ENCODE measurements at places on chromosomes 3 and 15. TPM values are rescaled to one million over a fixed set of nuclear protein-coding genes. Genes with fewer than 3 reads are reported as not detected.
A peak's percentile ranks its signal among the peaks of the same experiment; 100 is the strongest.

DNA sequence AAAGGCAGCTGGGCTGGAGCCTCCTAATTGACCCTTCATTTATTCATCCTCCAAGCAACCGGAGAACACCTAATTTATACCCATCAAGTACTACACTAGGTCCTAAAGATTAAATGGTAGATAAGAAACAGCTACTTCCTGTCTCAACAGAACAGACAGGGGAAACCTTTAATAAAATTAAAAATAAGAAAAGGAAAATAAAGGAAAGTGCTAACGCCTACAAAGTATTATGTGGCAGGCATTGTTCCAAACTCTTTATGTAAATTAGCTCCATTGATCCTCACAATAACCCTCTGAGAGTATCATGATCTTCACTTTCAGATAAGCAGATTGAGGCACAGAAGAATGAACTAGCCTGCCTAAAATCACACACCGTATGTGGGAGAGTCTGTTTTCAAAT is 139.5 kb downstream of the CNTN6 start:
- H3K27me3 ChIP-seq: no peaks in the 10 kb centered on the region
- H3K4me1 ChIP-seq: no peaks in the 10 kb centered on the region
- no peaks in the 10 kb centered on the region for H3K36me3 ChIP-seq
- H3K27ac ChIP-seq: no peak overlapping the region
- no peak overlapping the region for H3K4me3 ChIP-seq
- DNase-seq: no peak

Gene CD200R1
- total RNA-seq: 4.4 TPM

- no peak overlapping the region for H3K4me3 ChIP-seq
- H3K27ac ChIP-seq: no peak overlapping the region
- no peaks in the 10 kb centered on the region for H3K4me1 ChIP-seq
- no peaks in the 10 kb centered on the region for H3K36me3 ChIP-seq
Observed at GRCh38 chr3:45311327-45311726, 77.0 kb upstream of the LARS2 start.

DNA sequence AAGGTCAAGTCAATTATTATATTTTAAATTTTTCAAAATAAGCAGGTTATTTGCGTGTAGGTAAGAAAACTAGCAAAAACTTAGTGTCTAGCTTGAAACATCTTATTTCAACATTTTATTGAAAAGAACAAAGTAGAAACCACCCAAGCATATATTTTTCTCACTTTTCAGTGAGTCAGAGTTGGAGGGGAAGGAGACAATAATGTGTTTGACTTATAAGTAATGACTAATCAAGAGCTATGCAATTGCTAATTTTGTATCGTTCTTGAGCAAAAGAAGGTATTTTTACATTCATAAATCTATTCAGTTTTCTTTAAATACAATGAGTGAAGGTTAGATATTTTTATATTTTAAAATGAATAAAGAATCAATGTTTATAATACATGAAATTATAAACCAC is 54.4 kb upstream of the P2RY1 start:
- H3K27me3 ChIP-seq: no peaks in the 10 kb centered on the region
- no peak overlapping the region for H3K27ac ChIP-seq
- H3K4me1 ChIP-seq: no peaks in the 10 kb centered on the region
- no peaks in the 10 kb centered on the region for H3K36me3 ChIP-seq

Gene CNTN6
- not detected for total RNA-seq

GRCh38 chr3:19046440-19046839 is 101.9 kb upstream of the KCNH8 start:
- no peak overlapping the region for H3K27ac ChIP-seq
- no peaks in the 10 kb centered on the region for H3K4me1 ChIP-seq
- H3K4me3 ChIP-seq: no peak overlapping the region
- H3K36me3 ChIP-seq: no peaks in the 10 kb centered on the region
- peak; percentile 8 for DNase-seq

DNA sequence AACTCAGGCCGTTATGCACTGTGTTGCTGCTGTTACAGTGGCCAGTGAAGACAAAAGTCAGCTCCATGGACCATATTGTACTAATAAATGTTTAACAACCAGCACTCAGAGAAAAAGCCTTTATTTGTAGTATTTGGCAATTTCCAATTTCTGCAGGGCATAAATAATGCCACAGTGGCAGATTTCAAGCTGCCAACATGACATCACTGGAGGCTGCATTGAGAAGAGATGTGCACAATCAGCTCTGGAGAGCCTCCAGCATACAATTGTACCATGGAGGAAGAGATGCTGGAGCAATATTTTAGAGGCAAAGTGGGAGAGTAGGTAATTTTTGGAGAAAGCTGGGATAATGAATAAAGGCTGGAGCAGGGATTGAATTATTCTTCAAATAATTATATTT is 9.7 kb upstream of the ALCAM start:
- no peak overlapping the region for H3K27ac ChIP-seq
- peaks cover 19% of the 10 kb centered on the region for H3K27me3 ChIP-seq
- no peak overlapping the region for H3K4me3 ChIP-seq
- no peak for DNase-seq
- H3K36me3 ChIP-seq: no peaks in the 10 kb centered on the region

Gene HRG
- not detected for total RNA-seq

DNA sequence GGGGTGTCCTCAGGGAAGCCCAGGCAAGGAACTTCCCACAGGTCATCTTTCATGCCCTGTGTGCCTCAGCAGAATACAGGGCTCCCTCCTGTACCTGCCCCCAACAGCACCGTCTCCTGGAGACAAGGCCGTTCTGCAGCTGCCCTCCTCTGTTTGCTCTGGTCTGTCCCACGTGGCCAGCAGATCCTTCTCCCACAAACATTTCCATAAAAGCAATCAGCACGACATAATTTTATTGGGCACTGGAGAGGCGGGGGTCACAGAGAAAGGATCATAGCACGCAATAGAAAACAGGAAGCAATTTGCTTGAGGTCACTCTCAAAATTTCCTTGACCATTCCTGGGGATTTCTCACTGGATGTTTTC is 29.4 kb downstream of the STARD5 start:
- H3K27ac ChIP-seq: peak overlapping the region; percentile 95
- no peaks in the 10 kb centered on the region for H3K27me3 ChIP-seq
- peak overlapping the region; percentile 86 for H3K4me3 ChIP-seq
- peaks cover 12% of the 10 kb centered on the region for H3K36me3 ChIP-seq
- H3K4me1 ChIP-seq: peaks cover 52% of the 10 kb centered on the region
- DNase-seq: no peak

GRCh38 chr15:91891788-91892345 is 38.4 kb downstream of the SLCO3A1 start:
- no peak overlapping the region for H3K4me3 ChIP-seq
- no peaks in the 10 kb centered on the region for H3K36me3 ChIP-seq
- H3K27me3 ChIP-seq: no peaks in the 10 kb centered on the region
- no peak for DNase-seq
- H3K27ac ChIP-seq: no peak overlapping the region

DNA sequence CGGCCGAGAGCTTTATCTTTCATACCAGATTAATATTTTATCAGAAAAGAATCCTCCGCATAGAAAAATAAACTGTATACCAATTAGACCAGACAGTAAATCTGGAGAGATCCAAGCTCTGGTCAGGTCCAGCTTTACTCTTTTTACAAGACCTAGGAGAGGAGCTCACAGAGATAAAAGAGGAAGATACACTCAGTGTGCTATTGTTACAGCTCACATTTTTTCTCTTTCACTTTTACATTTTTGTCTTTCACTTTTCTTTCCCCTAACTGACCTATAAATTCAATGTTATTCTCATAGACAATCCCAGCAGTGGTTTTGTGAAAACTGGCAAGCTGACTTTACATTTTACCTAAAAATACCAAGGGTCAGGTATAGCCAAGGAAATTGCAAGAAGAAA is 55.8 kb downstream of the GUCA1C start:
- DNase-seq: no peak
- no peaks in the 10 kb centered on the region for H3K4me1 ChIP-seq
- no peak overlapping the region for H3K27ac ChIP-seq
- no peak overlapping the region for H3K4me3 ChIP-seq

All from B cell (primary cell).